ENCODE measurements at places on chromosomes 3 and 15. TPM values are rescaled to one million over a fixed set of nuclear protein-coding genes. Genes with fewer than 3 reads are reported as not detected.

TTC23 gene
- total RNA-seq = 11.6 TPM

PLA2G4D gene
- total RNA-seq = not detected

FHIT gene
- 0.72 TPM for total RNA-seq

FAM174B gene
- 7.3 TPM for total RNA-seq

PCYT1A gene
- total RNA-seq = 29.3 TPM

Measured in A549 treated with Mapracorat at 1 μM for 4 hours (cell line).